ENCODE measurements at places on chromosomes 12 and 14.

GRCh38 chr12:70648191-70648590 is 11.0 kb upstream of the PTPRB start:
- DNase-seq = no peak

- DNase-seq = no peak
Measured at GRCh38 chr12:132347176-132347855, 17.9 kb upstream of the GALNT9 start.

GRCh38 chr14:92877757-92878431 is 45.1 kb upstream of the CHGA start:
- DNase-seq = no peak

- DNase-seq = no peak
Measured at GRCh38 chr12:107657621-107658020, 28.0 kb upstream of the PWP1 start.

GRCh38 chr14:48546996-48547395 is 871.6 kb upstream of the MDGA2 start:
- DNase-seq = no peak

DNA sequence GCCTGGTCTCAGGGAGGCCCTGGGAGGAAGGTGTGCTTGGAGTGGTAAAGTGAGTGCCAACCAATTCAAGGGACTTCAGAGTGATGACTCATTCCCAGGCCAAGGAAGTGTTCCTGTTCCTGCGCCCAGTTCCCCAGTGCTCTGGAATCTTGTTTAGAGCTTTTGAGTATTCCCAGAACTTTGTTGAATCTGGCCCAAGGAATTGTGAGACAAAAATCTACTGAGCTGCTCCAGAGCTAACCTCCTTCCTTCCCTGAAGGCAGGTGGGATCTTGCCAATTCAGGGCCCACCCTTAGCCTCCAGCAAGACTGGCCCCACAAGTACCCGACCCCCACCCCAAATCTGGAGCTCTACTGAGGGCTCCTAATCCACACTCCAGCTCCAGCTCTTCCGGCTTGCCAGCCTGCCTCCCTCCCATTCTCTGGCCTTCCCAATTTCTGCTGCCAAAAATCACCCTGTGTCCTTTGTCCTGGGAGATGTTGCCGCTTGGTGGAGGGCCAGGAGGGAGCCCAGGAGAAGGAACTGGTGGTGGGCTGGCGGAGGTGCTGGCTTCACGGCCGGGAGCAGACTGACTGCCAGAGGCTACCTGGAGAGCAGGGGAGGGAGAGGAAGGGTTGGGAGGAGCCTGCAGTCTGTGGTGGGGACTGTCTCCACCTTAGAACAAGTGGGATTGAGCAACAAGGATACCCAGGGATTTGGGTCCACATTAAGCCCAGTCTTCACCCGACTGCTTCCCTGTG is 2.0 kb upstream of the ATN1 start:
- DNase-seq = no peak

GRCh38 chr12:111448846-111449790 is 43.4 kb downstream of the SH2B3 start:
- no peak for DNase-seq

DNA sequence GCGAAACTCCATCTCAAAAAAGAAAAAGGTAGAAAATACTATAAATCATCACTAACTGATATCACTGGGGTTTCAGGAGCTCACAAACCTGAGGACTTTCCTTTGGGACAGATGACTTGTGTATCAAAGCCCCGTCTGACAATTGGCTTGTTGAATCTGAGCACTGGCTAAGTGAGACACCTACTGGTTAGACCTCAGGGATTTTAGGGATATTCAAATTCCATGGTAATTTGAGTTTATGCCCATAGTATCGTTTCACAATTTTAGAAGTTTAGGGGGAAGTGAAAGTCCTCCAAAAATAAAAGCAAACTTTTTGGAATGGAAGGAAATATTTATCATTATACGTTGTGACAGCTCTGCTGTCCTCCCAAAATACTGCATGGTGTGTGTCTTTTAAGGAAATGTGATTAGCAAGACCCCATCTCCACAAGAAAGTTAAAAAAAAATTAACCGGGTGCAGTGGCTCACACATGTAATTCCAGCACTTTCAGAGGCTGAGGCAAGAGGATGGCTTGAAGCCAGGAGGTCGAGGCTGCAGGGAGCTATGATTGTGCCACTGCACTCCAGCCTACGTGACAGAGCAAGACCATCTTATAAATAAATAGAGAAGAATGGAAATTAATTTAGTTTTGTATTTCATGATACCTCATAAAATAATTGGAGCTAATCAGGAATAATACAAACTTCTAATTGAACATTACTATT is 49.2 kb downstream of the FBXL14 start:
- DNase-seq = no peak

DNA sequence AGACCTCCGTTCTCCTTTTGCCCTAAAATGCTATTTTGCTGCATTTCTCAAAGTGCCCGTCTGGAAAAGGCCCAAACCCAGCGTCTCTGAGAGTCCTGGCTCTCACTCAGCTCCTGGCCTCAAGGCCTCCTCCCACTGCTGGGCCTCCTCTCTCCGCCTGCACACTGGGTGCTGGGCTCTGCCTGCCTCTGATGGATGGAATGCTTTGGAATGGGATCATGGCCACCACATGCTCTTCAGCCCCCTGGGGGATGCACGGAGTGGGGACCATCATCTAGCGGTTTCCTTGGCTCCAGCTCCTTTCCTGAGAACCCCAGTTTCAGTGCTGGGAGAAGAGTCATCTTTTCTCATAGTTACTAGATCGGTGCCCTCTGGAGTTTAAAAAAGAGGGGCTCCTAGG is 65.2 kb downstream of the KDM2B start:
- DNase-seq = no peak

DNA sequence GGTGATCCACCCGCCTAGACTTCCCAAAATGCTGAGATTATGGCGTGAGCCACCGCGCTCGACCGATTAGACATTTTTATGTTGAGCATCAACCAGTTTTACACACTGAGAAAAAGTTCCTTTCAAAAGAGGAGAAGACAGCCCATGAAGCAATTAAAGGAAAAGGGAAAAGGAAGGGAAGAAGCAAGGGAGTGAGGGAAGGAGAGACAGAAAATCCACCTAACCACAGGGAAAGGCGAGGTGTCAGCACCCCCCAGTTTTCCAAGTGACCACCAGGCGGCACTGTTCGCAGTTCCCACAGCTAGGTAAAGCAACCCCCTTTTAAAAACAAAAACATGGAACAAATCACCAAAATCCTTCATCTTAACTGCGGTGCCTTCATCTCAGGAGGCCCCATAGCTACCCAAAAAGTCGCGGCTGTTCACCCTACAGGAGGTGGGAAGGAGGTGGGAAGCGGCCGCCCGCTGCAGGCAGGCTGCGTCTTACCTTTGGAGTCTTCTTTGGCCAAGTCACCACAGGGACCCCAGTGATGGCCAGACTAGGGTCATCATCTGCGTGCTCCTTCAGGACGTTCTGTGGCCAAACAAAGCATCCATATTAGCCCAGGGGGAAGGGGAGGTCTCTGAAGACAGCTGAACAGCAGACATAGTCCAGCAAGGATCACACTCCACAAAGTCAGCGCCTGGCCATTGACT is 86.6 kb downstream of the KDM2B start:
- no peak for DNase-seq

DNA sequence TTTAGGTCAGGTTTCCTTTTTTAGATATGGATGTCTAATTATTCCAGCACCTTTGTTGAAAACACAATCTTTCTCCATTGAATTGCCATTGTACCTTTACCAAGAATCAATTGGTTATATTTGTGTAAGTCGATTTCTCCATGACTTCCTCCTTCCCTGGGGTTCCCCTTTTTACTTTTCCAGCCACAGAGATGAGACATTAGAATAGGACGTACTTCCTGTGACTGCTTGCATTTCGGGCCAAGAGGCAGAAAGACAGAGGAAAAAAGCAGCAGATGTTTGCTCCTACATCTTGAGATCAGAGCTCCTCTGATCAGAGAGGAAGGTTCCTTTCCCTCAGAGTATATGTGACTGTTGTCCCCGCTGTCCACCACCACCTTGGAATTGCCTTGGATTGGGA is 453.7 kb upstream of the RGS6 start:
- DNase-seq = no peak

GRCh38 chr12:92064422-92064821 is 81.2 kb downstream of the BTG1 start:
- DNase-seq = no peak

GRCh38 chr14:21092273-21093011 is 6.0 kb downstream of the ZNF219 start:
- no peak for DNase-seq

- no peak for DNase-seq
Measured at GRCh38 chr12:18676996-18677588, 60.7 kb downstream of the PLCZ1 start.

DNA sequence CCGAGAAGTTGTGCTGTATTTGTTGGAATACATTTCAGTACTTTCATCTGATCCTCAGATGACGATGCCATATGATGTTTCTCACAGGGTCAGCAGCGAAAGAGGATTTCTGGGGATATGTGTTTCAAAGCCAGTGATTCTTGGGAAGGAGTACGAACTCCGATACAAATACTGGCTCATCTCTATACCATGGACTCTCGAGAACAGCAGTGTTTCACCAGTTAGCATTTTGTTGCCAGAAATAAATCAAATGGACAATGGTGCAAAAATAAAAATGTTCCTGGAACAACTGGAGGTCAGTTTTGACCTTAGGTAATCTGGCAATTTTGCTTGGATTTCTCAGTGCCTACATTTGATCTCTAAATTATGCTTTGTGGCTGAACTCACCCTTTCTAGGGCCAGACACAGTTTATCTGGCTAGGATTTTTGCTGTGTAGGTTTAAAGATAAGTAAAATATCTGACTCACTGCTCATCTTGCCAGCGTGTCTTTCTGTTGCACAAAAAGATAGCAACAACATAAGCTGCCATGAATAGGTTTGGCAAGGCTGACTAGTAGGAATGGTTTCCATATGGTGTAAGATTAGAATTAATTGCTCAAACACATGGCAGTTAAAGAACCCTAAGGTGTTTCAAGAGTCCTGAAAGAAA is 11.0 kb upstream of the MGP start:
- DNase-seq = no peak

DNA sequence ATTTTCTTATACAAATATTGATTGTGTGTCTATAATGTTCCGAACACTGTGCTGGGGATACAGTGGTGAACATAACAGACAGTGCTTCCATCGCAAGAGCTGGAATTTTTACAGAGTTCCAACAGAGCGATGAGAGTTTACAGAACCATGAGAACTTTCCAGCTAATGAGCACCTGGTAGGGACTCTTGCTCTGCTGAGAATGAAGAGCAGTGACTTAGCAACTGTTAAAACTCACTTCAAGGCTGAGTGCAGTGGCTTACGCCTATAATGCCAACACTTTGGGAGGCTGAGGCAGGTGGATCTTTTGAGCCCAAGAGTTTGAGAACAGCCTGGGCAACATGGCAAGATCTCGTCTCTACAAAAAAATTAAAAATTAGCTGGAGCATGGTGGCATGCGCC is 113.8 kb upstream of the DIO2 start:
- DNase-seq = no peak

GRCh38 chr14:32513571-32514009 is 184.5 kb downstream of the AKAP6 start:
- DNase-seq = no peak

DNA sequence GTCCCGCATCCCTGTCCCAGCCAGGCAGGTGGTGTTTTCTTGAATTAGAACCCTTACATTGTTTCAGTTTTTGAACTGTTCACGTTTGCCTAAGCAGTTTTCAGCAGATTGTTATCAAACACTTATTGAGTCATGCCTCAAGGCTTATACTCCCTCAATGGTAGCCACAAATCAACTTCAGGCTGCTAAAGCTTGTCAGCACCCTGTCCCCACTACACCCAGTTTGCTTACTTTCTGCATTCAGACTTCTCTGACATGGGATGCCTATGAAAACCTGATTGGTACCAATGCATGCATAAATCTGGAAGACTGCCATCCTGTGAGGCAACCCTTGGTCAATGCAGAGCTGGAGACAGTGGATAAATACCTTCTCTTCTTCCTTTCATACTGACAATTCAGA is 225.4 kb downstream of the BTG1 start:
- DNase-seq = no peak

DNA sequence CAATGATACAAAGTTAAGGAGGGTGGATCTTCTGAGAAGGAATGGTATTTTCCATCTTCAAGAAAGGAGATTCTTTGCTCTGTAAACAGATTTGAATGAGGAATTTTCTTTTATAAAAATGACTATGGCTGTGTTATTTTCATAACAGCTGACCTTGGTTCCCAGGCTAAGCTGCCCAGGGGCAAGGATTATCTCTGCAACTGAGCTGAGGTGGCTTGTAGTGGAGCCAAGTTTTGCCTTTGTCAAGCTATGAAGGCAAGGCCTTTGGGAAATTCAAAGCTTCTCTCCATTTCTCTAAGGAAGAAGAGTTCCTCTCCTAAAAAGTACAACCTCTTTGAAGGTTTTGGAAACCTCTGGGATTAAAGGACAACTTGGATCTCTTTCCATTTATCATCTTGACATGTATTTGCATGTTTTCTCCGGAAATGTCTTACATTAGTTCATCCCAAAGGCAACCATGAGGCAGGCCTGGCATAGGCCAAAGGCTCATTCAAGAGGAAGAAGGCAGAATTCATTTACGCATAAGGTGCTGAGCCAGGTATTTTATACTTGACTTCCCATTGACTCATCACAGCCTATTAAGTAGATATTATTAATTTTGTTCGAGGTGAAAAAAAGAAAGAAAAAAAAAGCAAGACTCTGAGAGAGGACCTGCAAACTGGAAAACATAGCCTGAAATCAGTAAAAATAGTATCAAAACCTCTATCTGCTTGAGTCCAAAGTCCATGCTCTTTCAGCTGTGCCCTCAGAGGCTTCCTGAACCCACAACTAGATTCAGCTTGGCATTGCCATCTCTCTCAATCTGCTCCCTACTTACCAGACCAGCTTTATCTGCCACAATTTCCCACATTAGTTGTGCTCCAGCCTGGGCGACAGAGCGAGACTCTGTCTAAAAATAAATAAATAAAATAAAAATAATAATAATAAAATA is 24.0 kb upstream of the CKAP4 start:
- DNase-seq = no peak

- DNase-seq = no peak
Measured at GRCh38 chr12:27334042-27334720, 1.5 kb downstream of the BMAL2 start.

- DNase-seq = no peak
Measured at GRCh38 chr12:52335598-52336262, 14.5 kb upstream of the KRT83 start.

Data from thoracic aorta (tissue), 2 donors.